Dermis microvascular lymphatic vessel endothelial cell (primary cell): ENCODE measurements at places on chromosomes 13 and 19.

DNA sequence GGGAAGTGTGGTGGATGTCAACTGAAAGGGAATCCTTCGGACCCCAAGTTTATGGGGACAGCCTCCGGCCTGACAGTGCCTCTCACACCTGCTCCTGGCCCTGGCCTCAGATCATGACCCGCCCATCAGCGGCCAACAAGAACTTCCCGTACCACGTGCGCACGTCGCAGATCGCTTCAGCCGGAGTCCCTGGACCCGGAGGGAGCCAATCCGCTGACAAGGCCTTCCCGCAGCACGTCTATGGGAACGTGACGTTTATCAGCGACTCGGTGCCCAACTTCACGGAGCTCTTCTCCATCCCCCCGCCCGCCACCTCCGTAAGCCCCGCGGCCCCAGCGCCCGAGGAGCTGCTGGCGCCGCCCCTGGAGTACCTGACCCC is 2.0 kb upstream of the MEGF8 start:
- no peak for DNase-seq

DNA sequence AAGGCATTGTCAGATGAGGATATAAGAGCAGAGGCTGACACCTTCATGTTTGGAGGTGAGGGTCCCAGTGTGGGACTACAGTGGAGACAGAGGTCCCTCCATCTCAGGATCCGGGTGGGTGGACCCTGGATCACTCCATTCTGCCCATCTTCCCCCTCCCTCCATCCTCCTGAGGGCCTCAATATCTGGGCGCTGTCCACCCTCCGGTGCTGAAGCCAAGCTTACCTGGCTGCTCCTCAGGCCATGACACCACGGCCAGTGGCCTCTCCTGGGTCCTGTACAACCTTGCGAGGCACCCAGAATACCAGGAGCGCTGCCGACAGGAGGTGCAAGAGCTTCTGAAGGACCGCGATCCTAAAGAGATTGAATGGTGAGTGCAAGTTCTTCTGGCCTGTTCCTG is 11.9 kb downstream of the CYP4F12 start:
- no peak for DNase-seq

GRCh38 chr13:110677731-110678545 is 28.0 kb downstream of the CARS2 start:
- no peak for DNase-seq

GRCh38 chr19:57202160-57202559 is 10.9 kb downstream of the ZNF264 start:
- DNase-seq: no peak
